Mammary epithelial cell (primary cell): ENCODE measurements at places on chromosomes 6 and 20.

- peak; percentile 85 for DNase-seq
These were observed 244.6 kb downstream of the HAO1 start for GRCh38 chr20:7695635-7696034.

DNA sequence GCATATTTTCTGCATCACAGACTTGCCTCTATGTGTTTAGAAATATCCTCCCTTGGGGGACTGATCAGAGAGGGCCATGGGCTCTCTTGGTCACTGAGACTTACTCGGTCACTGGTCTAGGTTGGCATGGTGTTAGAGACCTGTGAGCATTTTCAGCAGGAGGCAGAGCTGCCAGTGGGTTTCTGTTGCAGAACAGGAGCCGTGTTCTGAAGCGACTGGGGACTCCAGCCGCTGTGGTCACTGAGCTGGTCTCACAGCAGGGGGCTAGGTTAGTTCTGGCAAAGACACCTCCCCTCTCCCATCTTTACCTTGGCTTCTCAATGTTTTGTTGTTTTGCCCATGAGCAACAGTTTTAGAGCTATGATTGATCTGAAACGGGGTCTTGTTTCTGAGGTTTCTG lies 8.7 kb downstream of the TMEM181 start:
- DNase-seq: no peak

DNA sequence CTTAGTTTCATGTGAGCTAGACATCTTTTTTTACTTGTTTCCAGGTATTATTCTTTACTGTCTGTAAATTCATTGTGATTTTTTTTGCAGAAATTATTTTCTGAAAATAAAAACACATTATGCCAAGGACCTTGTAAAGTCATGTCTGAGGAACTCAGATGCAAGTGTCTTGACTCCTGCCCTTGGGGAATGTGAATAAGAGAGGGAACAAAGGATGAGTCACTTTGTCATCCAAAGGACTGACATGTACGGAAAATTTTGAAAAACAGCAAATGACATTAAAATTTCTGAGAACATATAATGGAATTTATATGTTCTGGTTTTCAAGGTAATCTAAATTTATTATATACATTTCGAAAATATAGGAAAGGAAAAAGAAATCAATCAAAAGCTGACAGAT lies 660.4 kb downstream of the CD109 start:
- DNase-seq: peak; percentile 33

GRCh38 chr6:14190191-14190928 lies 72.8 kb downstream of the CD83 start:
- no peak for DNase-seq

DNA sequence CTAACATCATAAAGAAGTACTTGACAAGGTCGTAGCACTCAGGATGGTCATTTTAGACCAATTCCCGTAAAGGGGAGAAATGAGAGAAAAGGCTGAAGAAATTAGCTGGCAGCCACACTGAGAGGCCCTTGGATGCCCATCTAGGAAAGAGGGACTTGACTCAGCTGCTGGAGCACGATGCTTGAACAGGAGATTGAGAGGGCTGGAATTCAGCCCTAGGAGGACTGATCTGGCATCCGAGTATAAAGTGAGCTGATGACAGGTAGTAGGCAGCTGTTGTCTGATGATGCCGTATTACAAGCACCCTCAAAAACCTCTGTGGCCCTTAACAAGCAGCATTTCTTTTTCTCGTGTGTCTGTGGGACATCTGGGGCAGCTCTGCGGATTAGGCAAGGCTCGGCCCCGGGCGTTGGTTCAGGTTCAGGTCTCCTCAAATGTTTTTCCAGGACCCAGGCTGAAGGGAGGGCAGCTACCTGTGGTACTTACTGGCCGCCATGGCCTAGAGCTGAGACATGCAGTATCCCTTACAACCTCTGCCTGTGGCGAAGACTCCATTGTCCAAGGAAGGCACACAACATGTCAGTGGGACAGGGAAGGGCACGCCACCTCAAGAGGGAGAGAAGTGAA lies 219.6 kb upstream of the SNX9 start:
- no peak for DNase-seq

- no peak for DNase-seq
These were observed 29.8 kb downstream of the C6orf89 start for GRCh38 chr6:36915599-36915998.

DNA sequence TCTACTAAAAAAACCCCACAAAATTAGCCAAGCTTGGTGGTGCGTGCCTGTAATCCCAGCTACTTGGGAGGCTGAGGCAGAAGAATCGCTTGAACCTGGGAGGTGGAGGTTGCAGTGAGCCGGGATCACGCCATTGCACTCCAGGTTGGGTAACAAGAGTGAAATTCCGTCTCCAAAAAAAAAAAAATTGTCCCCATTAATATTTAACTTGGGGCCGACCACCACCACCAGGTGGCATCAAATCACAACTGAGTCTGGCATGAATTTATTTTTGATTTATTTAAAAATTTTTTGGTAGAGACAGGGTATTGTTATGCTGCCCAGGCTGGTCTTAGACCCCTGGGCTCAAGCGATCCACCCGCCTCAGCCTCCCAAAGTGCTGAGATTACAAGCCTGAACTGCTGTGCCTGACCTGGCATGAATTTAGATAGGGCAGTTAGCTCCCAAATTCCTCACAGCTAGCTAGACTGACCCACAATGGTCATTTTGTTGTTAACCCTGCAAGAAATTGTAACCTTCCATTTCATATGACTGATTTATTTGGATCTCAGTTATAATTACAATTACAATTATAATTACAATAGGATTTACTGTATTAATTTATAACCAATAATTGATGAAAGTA lies 17.1 kb upstream of the BEND3 start:
- DNase-seq: no peak

DNA sequence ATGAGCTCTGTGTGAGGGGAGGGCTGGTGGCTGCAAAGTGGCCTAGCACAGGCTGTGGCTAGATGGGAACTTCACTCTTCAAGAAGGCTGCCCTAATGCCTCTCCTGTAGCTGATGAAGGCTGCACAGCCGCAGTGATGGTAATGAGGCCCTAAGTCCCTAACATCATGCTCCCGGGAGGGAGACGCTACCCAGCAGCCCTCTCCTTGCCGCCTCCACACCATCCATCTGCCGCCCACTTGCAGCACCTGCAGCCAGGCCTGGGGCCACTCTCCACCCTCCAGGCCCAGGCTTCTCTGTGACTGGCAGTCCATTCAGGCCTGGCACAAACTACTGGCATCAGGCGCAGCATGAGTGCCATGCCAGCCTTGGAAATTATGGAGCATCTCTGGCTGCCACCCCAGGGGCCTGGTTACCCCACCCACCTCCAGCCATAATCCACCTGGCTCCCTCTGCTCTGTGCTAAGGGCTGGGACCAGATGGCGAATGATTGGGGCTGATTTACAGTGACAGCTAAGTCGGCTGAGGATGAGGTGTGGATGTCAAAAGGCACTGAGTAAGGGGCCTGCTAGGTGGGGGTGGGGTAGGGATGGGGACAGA lies 284.2 kb downstream of the LRFN2 start:
- DNase-seq: no peak

DNA sequence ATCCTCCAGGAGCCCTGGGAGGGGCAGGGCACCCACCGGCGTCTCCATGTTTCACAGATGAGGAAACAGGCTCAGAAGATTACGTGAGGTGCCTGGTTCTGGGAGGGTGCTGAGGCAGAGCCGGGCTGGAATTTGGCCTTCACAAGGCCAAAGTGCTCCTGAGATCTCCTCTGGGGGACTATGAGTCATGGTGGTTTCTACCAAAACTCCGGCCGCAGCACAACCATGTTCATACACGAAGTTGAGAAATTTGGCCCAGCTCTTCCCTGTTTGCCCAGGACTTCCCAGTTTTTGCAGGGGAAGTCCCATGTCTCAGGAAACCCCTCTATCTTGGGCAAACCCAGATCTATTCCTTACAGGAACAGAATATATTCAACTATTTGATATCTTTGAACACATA lies 172.9 kb upstream of the CDYL start:
- DNase-seq: peak; percentile 98

GRCh38 chr6:44044154-44044539 lies 83.1 kb downstream of the MRPL14 start:
- no peak for DNase-seq

DNA sequence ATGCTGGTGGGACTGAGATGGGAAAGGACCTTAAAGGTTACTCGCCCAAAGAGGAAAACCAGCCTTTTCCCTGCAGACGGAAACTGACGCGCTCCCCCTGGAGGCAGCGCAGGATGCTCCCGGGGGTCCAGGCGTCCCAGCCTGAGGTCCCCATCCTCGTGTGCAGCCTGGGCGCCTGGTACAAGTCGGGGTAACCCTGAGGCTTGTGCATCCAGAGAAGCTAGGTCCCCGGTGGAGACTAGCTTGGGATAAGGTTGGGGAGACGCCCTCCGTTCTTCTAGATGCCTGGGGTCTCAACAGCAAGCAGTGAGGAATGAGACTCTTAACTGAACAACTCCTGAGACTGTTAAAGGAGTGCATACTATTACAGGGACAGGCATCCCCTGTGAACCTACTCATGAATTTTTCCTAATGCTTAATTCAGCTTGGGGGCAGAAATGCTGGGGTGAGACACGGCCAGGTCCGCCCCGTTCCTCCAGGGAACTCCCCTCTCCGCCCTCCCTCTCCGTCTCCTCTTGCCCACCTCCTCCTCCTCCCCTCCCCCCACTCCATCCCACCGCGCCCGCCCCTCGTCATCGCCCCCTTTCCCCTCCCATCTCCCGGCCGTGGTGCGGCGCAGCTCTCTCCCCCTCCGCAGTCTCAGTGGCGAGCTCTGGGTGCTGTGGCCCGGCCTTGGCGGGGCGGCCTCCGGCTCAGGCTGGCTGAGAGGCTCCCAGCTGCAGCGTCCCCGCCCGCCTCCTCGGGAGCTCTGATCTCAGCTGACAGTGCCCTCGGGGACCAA lies at the start of gene PRSS35:
TSS of gene PRSS35 (plus strand) at position 634 of the 781 bp plus-strand sequence. CDS start 10,908 bp downstream, outside the sequence.
- peak; percentile 40 for DNase-seq

DNA sequence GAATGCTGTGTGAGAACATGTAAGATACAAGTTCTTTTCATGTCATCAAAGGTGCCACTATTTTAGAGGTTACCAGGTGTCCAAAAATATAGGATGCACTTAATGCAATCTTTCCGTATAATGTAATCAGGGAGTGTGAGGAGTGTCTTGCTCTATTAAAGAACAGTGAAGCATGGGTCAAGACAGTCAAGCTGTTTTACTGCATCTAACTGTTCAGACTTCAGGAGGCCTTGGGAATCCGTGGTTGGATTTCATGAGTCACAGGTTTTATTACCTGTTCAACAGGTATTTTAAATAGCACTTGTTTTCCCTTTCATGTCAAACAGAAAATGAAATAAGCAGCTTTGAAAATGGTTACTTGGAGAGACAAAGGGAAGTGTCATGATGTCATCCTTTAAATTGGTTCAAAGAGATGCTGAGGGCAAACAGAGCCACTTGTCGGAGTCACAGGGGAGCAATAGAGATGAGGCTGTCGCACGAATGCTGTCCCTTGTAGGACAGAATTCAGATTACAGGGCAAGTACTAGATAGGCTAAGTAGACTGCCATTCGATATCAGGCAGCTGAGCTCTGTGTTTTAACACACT lies 621.5 kb downstream of the QKI start:
- no peak for DNase-seq

GRCh38 chr6:3031857-3032640 lies 32.4 kb downstream of the NQO2 start:
- no peak for DNase-seq

DNA sequence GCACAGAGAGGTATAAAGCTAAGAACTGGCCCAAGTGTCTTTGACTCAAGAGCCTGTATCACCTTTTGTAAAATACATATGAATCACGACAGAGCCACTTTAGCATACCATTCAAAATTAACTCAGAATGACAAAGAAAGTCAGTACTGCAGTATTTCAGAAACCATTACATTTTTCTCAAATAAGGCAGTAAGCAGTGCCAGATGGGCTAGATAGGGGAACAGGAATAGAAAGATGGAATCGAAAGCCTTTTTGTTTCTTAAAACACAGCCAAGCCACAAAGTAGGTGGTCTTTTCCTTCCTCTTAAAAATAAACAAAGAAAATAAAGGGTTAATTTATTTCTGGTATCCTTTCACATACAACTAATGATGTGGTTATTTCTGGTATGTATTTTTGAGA lies 10.3 kb downstream of the CLDN20 start:
- DNase-seq: peak; percentile 21

DNA sequence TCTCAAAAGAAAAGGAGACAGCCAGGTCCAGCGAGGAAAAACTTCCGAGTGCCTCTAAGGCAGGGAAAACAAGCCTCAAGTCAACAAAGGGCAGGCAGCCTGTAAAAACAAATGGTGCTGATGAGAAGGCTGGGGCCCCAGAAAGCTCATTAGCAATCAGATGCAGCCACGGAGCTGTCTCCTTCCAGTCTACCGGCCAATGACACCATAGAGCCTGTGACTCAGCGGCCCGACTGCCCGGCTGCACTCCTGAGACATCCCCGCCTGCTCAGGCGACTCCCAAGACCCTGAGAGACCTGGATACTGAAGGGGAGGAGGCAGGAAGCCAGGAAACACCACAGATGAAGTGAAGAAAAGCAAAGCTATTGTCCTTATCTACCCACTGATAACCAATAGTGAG lies 120.1 kb upstream of the HDDC2 start:
- no peak for DNase-seq

GRCh38 chr20:16206817-16207216 lies 366.4 kb downstream of the KIF16B start:
- no peak for DNase-seq

- no peak for DNase-seq
These were observed 1.6 kb upstream of the TFAP2A start for GRCh38 chr6:10416516-10416862.

- no peak for DNase-seq
These were observed 196.4 kb downstream of the PREX1 start for GRCh38 chr20:48631114-48632016.

DNA sequence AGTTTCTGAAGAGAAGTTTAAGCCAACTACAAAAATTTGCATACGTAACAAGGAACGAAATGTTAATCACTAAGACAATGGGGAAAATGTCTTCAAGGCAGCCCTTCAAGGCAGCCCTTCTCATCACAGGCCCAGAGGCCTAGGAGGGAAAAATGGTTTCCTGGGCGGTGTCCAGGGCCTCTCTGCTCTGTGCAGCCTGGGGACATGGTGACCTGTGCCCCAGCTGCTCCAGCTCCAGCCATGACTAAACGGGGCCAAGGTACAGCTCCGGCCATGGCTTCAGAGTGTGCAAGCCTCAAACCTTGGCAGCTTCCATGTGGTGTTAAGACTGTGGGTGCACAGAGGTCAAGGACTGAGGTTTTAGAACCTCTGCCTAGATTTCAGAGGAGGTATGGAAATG lies 325.1 kb downstream of the FRK start:
- DNase-seq: no peak

DNA sequence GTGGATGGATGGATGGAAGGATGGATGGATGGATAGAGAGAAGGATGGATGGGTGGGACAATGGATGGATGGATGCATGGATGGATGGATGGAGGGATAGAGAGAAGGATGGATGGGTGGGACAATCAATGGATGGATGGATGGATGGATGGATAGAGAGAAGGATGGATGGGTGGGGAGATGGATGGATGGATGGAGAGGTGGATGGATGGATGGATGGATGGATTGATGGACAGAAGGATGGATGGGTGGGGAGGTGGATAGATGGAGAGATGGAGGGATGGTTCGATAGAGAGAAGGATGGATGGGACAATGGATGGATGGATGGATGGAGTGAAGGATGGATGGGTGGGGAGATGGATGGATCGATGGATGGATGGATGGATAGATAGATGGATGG lies 6.4 kb downstream of the EEF1A2 start:
- DNase-seq: no peak
